ENCODE measurements at places on chromosomes 2 and 18. TPM values are rescaled to one million over a fixed set of nuclear protein-coding genes. Genes with fewer than 3 reads are reported as not detected.

RUFY4 gene
- total RNA-seq, result 0.68 TPM

DNA sequence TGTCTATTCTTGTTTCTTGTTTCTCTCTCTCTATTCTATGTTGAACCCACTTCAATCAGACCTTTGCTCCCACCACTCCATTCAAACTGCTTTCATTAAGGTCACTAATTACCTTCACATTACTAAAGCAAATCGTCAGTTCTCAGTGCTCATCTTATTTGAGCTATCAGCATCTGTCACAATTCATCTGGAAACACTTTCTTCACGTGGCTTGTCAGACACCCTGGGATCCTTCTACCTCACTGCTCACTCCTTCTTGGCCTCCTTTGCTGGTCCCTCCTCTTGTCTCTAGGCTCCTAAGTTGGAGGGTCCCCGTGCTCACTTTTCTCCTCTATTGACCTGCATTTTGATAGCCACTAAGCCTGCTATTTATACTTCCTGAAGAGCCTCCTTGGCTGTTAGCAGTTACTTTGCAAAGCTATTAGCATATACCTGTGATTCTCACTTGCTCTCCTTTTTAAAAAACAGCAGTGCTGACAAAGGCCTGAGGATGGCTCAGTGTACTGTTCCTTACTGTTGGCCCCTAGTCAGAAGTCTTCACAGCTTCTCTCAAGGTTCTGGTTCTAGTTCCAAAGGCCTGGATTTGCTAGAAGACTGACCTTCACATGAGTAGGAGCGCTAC is 80.2 kb downstream of the PLEKHM3 start:
- DNase-seq, result no peak

GRCh38 chr18:56844556-56844955 is 193.4 kb downstream of the WDR7 start:
- no peak for DNase-seq

GRCh38 chr2:7403092-7403775 is 486.0 kb downstream of the RNF144A start:
- DNase-seq, result no peak

MAT2A gene
- total RNA-seq, result 230 TPM
